ENCODE measurements at places on chromosomes 1 and 21.

- DNase-seq = no peak
Measured at GRCh38 chr1:18891426-18891780, 11.0 kb downstream of the ALDH4A1 start.

GRCh38 chr1:221018414-221018813 is 139.2 kb downstream of the HLX start:
- no peak for DNase-seq

- DNase-seq = no peak
Measured at GRCh38 chr1:84348759-84349158, 47.3 kb downstream of the SAMD13 start.

- peak; percentile 20 for DNase-seq
Measured at GRCh38 chr21:41460578-41461527, 34.8 kb downstream of the MX1 start.

DNA sequence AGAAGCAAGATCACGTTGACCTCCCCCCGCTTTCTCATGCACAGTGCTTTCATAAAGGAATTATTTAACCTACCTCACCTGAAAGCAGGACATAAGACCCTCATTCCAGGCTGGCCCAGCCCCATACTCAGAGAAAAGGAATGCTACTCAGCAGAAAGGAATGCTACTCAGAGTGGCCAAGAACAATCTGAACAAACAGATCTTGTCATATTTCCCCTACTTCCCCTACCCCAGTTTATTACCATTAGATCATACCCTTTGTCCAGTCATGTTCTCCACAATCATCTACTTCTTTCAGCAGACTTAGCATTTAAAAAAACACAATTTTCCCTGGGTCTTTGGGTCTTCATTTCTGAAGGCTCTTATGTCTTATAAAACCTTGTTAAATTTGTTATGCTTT is 89.8 kb downstream of the SLC16A1 start:
- no peak for DNase-seq

DNA sequence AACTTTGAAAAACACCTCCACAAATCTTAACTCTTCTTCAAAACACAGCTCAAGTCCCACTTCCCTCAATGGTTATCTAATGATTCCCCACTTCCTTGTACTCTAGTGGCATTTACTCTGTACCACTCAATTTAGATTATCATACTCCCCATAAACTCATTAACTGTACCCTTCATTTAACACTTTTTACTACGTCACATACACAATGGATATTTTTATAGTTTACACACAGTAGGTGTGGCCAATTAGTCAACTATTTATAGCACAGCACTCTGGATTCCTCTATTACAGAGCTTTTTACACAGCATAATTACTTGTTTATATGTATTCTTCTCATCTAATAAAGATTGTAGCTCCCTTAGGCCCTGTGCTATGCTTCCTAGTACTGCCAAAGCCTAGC is 62.1 kb downstream of the FOXJ3 start:
- DNase-seq = no peak

- DNase-seq = no peak
Measured at GRCh38 chr1:76666499-76666898, 200.8 kb upstream of the ST6GALNAC5 start.

- no peak for DNase-seq
Measured at GRCh38 chr21:38269576-38269936, 12.8 kb downstream of the KCNJ15 start.

DNA sequence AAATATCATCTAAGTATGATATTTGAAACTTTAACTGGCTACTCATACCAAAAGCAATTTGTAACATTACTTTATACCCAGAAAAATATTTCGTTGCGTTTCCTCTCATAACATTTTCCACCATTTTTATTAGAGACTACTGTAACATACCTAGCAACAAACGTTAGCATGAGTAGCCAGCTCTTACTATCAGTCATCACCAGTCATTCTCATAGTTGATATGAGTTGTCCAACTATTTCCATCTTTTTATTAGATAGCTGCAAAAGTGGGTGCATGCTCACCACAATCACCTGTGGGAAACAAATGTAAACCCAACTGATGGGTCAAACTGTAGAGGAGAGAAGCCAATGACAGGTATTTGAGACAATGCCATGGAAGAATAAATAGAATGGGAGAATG is 114.6 kb downstream of the AKT3 start:
- no peak for DNase-seq

GRCh38 chr1:220184506-220184905 is 87.7 kb downstream of the RAB3GAP2 start:
- no peak for DNase-seq

GRCh38 chr1:175320804-175321203 is 128.2 kb upstream of the KIAA0040 start:
- DNase-seq = no peak

DNA sequence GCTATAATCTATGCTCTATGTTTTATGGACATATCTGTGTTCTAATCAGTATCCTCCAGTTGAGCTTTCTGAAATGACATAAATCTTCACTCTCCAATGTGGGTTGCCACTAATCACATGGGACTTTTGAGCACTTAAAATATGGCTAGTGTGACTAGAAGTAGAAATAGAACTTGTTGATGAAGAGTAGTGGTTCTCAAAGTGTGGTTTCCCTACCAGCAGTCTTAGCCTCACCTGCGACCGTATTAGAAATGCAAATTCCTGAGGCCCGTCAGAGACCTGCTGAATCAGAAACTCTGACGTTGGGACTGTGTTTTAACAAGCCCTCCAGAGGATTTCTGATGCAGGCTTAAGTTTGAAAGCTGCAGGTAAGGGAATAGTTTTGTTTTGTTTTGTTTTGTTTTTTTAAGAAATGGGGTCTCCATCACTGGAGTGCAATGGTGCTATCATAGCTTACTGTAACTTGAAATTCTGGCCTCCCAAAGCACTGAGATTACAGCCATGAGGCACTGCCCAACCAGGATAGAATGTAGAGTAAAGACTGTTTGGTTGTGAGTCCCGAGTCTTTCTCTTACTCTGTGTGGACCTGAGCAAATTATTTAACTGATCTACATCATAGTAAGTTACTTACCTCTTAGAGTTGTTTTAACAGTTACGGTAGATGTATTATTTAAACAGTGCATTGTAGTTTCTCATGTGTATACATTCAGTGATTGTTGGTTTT is 21.7 kb downstream of the GLRX2 start:
- no peak for DNase-seq

DNA sequence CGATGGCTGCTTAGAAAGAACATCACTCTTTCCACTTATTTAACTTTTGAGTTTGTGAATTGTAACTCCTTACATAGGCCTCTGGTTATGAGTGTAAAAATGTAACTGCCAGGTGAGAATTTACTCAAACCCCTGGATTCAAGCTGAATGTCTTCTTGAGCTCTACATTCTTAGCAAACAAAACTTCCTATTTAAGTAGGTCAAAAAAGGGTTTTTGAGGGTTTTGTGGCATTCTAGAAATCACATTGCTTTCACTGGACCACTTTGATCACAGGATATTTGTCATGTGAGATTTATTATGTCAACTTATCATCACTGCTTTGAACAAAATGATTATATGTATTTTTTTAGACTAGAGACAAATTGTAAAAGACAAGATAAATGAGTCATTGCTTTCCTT is 5.7 kb downstream of the IL23R start:
- DNase-seq = no peak

GRCh38 chr1:56977910-56978309 is 12.1 kb upstream of the C8B start:
- DNase-seq = no peak

Measured in stimulated activated CD4-positive, alpha-beta T cell treated with anti-CD3 and anti-CD28 coated beads, Interleukin-12 subunit alpha, Interleukin-12 subunit beta, amount 100 ng/mL, for 48 hours (primary cell).